ENCODE measurements at places on chromosomes 4 and X.

- no peak for DNase-seq
Observed at GRCh38 chr4:163395758-163396157, 52.1 kb downstream of the NPY5R start.

GRCh38 chr4:185374573-185374972 lies 21.2 kb downstream of the LRP2BP start:
- no peak for DNase-seq

GRCh38 chr4:53315300-53315699 lies 50.6 kb downstream of the SCFD2 start:
- no peak for DNase-seq

- no peak for DNase-seq
Observed at GRCh38 chr4:7812921-7813320, 126.7 kb downstream of the AFAP1 start.

DNA sequence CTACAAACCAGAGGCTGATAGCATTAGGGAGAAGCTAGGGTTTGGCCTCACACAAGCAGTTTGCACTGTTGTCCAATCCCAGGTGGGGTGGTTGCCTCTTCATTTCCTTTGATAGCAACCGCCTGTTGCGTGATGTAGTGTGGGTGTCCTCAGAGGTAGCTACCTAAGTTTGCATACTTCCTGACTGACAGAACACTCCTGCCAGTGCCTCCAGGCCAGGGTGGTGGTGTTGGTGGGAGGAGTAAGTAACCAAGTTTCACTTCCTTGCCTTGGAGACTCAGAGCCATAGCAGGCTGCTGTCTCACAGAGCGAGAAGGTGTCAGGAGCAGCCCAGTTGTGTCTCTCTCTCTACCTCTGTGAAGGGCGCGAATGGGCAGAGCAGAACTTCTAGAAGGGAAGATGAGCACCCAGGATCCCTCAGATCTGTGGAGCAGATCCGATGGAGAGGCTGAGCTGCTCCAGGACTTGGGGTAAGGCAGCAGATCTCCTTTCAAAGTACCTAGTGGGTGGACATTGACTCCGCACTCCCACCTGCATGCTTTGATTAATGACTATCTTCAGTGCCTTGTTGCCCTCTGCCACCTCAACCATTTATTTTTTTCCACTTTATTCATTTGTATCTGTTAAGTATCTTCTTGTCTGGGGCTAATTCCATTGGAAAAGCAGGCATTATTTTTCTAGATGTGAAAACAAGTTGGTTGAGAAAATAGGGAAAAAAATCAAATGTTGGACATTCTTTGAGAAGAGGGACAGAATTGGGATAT lies at the start of gene DAPP1:
Gene DAPP1 (plus strand): TSS at position 283 of the 764 bp plus-strand sequence. CDS start 87 bp downstream, at position 370.
- no peak for DNase-seq

DNA sequence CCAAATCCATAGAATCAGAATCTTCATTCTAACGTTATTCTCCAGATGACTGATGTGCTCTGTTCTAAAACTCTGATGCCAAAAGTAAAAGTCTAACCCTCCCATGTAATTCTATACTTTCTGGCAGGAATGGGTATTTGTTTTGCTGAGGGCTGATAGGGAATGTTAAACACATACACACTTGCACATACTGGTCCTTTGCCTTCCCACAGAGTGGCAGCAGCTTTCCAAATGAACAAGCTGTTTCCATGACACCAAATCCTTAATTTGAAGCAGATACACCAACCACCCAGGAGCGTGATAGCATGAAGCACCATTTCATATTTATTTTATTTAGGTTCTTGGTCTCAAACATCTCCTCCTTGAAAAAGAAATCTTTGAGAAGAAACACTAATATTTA lies 155.5 kb upstream of the PRDX4 start:
- DNase-seq = peak; percentile 28

GRCh38 chrX:69028006-69028760 lies 137.1 kb downstream of the PJA1 start:
- no peak for DNase-seq

DNA sequence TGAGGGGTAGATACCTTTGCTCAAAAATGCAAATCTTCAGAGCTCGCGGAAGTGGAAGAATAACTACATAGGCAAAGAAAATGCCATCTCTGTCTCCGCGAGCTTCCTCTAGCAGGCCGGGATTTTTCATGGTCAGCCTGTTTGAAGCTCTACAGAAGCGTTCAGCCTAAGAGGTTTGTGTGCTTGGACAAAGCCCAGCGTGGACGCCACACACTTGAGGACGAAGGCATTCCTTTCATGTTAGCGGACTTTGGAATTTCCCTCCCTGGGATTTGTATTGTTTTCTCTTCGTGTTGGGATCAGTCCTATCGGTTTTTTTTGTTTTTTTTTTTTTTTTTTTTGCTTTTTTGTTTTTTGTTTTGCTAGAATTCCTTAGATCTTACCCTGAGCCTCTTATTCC lies 53.7 kb downstream of the SMIM31 start:
- no peak for DNase-seq

DNA sequence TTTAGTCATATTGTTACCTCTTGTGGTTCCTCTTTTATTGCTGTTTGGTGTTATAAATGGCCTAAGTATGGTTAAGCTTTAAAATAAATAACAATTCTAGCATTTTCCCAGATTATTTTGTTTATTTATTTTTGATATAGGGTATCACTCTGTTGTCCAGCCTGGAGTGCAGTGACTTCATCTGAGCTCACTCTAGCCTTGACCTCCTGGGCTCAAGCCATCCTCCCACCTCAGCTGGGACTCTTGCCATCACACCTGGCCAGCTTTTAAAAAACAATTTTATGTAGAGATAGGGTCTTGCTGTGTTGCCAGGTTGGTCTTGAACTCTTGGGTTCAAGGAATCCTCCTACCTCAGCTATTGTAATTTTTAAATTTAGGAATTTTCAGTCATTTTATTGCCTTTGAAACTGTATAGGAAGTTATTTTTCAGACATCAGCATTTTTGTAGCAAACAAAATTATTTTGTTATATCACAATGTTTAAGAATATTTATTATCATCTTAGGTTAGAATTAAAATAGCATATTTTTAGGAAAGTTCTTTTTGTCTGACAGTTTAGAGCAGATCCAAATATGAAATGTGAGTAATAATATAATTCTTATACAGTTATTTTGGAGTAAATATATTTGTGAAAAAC lies 66.3 kb upstream of the RHOH start:
- DNase-seq = no peak
